ENCODE measurements at places on chromosomes 3 and 15.

DNA sequence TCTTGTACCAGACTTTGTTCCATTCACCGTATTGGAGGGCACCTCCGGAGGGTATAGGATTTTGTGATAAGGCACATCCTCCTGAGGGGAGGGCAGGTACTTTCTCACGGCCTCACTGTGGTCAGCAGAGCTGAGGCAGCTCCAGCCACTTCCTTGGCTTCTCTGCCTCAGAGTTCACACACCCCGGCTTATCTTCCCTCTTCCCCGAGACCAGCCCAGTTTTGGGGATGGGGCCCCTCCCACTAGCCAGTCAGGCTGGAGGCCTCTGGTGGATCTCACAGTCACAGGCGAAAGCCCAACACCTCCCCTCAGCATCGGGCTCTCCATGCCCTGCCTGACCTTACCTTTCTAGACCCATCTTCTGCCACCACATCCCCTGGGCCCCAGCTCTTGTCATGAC is 316.2 kb upstream of the CTDSPL start:
- no peak for DNase-seq

DNA sequence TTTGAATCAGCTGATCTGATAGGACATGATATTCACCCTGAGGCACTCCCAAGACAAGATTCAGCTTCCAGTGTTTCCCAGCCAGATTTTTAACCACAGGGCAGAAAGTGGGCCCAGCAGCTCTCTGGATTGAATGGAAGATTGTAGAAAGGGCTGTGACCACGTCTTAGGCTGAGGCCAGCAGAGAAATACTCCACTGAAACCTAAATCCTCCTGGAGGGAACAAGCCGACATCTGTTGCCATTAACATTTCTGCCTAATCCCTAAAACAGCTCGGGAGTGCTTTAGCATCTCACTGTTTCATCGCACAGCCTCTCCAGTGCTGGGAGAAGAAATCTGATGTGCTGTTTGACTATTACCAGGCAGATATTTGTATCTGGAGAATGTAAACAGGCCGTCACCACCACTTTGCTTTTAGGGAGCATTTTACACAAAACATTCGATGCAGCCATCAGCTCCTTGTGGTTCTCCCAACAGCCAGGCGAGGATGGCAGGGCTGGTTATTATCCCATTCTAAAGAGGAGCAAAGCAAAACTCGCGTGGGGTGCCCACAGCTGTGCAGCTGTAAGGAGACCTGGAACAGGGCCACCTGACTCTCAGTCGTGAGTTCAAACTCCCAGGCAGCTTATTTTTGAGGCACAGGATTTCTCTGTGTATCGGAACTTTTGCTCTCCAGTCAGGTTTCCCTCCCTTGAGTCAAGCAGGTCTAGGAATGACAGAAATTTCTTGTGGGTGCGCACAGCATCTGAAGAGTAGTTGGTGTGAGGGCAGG is 117.4 kb downstream of the LIPC start:
- no peak for DNase-seq

- no peak for DNase-seq
Observed at GRCh38 chr15:75164625-75165350, 36.9 kb upstream of the C15orf39 start.

DNA sequence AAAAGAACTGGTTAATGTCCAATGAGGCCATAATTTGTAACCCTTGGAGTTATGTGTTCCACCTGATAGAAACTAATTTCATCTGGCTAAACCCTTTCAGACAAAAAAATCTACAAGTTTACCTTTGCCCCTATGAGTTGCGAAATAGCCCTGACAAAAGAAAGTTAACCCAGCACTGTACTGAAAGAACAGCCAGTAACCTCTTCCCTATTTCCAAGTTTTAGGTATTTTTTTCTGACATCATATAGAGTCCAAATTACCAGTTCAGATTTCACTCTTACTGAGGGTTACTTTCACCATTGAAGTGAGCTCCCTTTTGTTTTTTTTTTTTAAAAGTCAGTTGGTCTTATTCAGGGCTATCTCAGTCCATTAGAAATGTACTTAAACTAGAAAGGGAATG is 42.8 kb upstream of the PTPRG start:
- no peak for DNase-seq
